ENCODE measurements at places on chromosomes 7 and 10. TPM values are rescaled to one million over a fixed set of nuclear protein-coding genes. Genes with fewer than 3 reads are reported as not detected.

Gene RBP3
- not detected for total RNA-seq

Gene SRI
- total RNA-seq, result 75.1 TPM

Gene HSPA12A
- 9.5 TPM for total RNA-seq

Gene VWDE
- total RNA-seq, result under 0.01 TPM

Gene CAMK2B
- total RNA-seq, result 0.26 TPM

Gene RNF133
- total RNA-seq, result 0.50 TPM

Gene CUZD1
- 0.50 TPM for total RNA-seq

Gene CNTNAP2
- total RNA-seq, result not detected

Gene TBX20
- not detected for total RNA-seq

Gene ANKRD30A
- total RNA-seq, result not detected

Gene NODAL
- not detected for total RNA-seq

Gene MOGAT3
- total RNA-seq, result not detected

Gene IKZF1
- not detected for total RNA-seq

Gene ADAMTS14
- 1.8 TPM for total RNA-seq

Gene DYDC2
- not detected for total RNA-seq

Gene KDM7A
- 4.8 TPM for total RNA-seq

Gene TAS2R60
- total RNA-seq, result not detected

Gene GRM8
- not detected for total RNA-seq

Gene TRIM50
- total RNA-seq, result not detected

Gene NKX1-2
- total RNA-seq, result not detected

Gene PNLIPRP1
- not detected for total RNA-seq

Gene GSTO2
- total RNA-seq, result 2.1 TPM

Gene SPDYE8
- total RNA-seq, result not detected

Gene VIPR2
- total RNA-seq, result under 0.01 TPM

Gene PSD
- total RNA-seq, result 5.3 TPM

Gene IQCE
- total RNA-seq, result 7.7 TPM

Gene TCAF1
- 65.6 TPM for total RNA-seq

Gene AQP1
- total RNA-seq, result 44.6 TPM

Gene CYP26A1
- not detected for total RNA-seq

Gene EFCAB10
- total RNA-seq, result not detected

Gene CLCN1
- under 0.01 TPM for total RNA-seq

Gene ATP5F1C
- total RNA-seq, result 170 TPM

Gene LEP
- 2.8 TPM for total RNA-seq

Gene XRCC2
- under 0.01 TPM for total RNA-seq

Gene IDI1
- total RNA-seq, result 91.7 TPM

Gene LRRC4
- total RNA-seq, result 0.33 TPM

Gene FFAR4
- not detected for total RNA-seq

Gene STEAP2
- 29.8 TPM for total RNA-seq

Gene LRRD1
- 0.17 TPM for total RNA-seq

Gene LAMB4
- total RNA-seq, result 0.17 TPM

Gene PCGF6
- 8.9 TPM for total RNA-seq

Gene EGR2
- 2.1 TPM for total RNA-seq

Gene FLNC
- total RNA-seq, result 191 TPM

Gene RADIL
- 0.33 TPM for total RNA-seq

Gene SLC26A3
- total RNA-seq, result not detected

Gene GOLGA7B
- not detected for total RNA-seq

Gene SPDYE16
- total RNA-seq, result 0.17 TPM

Gene ANKRD1
- under 0.01 TPM for total RNA-seq

Gene SPDYE9
- total RNA-seq, result not detected

Gene SEMA3D
- total RNA-seq, result 12.1 TPM

Gene MMRN2
- 2.1 TPM for total RNA-seq

Gene C10orf95
- under 0.01 TPM for total RNA-seq

Gene NEURL1
- total RNA-seq, result not detected

Gene HK1
- total RNA-seq, result 172 TPM

Gene TMEM176B
- 95.3 TPM for total RNA-seq

Gene MICALL2
- total RNA-seq, result 60.1 TPM
